Esophagus muscularis mucosa (tissue), 4 donors: ENCODE measurements at places on chromosomes 16 and 17.

DNA sequence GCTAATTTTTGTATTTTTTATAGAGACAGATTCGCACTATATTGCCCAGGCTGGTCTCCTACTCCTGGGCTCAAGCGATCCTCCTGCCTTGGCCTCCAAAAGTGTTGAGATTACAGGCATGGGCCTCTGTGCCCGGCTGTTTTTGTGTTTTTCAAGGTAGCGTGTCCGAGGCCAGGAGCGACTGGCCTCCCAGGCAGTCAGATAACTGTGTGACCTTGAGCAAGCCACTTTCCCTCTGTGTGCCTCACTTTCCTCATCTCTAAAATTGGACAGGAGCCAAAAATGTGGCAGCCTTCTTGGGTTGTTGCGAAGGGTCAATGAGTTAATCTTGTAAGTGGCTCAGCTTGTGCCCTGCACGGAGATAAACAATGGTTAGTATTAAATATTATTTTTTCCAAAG is 2.4 kb downstream of the ABCC1 start:
- DNase-seq = no peak

GRCh38 chr16:20814784-20815183 is 8.5 kb downstream of the REXO5 start:
- no peak for DNase-seq

- DNase-seq = no peak
Measured at GRCh38 chr17:14926526-14927122, 338.5 kb downstream of the PMP22 start.

DNA sequence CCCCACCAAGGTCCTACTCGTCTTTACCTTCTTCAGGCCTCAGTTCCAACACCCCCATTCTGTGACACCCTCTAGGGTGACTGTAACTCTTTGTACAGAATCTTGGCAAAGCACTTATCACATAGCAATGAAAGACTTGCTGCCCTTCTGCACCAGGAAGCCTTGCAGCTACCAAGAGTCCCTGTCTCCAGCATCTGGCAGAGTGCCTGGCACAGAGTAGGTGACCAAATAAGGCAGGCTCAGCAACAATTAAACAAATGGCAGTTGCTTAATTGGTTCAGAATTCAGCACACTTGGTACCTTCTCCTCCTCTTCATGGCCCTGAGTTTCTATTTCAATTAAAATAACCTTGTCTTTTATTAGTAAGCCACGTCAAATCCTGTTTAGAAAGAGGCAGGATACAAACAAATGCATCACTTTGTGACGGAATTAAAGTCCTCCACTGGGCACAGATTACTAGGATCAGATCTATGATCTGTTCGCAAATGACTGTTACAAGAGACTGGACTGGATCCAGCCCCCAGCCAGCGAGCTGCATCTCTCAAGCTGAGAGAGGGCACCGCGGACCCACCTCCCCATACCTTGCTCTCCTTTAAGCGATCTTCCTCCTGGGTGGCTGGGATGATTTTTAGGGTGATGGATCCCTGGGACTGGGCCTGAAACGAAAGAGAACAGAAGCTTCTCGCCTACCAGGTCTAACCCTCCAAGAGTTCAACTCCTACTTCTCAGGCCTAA is 9.4 kb downstream of the MPP3 start:
- no peak for DNase-seq

GRCh38 chr16:81810894-81811538 is 31.9 kb downstream of the PLCG2 start:
- DNase-seq = no peak

GRCh38 chr17:44132275-44132821 is 8.9 kb upstream of the HDAC5 start:
- no peak for DNase-seq

- no peak for DNase-seq
Measured at GRCh38 chr17:81948635-81949378, 1.8 kb upstream of the MYADML2 start.

GRCh38 chr16:85525420-85526184 is 87.5 kb upstream of the GSE1 start:
- no peak for DNase-seq

- no peak for DNase-seq
Measured at GRCh38 chr16:6229186-6229585, 1103.5 kb upstream of the RBFOX1 start.
